DMS53 (cell line): ENCODE measurements at places on chromosomes 7 and 10.

GRCh38 chr10:34737772-34738169, 77.3 kb downstream of the PARD3 start:
- DNase-seq: no peak

DNA sequence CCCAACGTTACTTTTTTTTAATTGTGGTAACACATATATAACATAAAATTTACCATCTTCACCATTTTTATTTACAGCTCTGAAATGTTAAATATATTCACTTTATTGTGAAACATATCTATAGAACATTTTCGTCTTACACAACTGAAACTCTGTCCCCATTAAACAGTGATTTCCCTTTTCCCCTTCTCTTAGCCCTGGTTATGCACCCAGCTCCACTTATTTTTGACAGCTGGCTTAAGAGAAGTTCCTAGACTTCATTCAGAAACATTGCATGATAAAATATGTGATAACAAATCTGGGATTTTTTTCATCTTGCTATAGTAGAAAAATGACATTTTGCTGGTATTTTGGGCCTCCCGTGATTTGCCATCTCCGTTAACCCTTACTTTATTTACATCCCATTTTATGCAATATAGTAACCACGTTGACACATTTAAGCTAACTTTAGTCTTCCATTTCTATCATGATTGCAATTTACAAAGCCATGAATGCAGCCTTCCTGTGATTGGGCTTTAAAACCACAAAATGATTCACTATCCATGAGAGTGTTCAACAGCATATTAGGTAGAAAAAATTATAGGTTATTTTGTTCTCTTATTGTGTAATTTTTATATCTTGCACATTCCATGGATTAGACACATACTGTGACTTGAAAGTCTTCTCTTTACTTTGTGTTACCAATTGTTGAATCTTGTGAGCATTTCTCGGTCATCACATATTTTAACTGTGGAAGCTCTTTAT, 139.6 kb downstream of the SND1 start:
- no peak for DNase-seq

DNA sequence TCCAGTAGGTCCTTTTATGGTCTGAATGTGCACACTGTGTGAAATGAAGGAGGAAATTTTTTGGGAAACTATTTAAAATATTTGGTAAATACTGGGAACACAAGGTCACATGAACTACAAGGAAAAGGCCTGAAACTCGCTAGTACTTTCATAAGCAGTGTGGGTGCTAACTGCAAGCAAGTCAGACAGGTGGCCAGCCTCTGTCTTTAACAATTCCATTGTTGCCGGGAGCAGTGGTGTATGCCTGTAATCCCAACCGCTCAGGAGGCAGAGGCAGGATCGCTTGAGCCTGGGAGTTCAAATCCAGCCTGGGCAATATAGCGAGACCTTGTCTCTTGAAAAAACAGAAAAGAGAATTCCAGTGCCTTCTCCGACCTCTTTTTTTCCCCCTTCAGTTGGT, 37.5 kb downstream of the SMURF1 start:
- DNase-seq: no peak

GRCh38 chr7:5635461-5636445, 145.7 kb downstream of the RNF216 start:
- DNase-seq: no peak

DNA sequence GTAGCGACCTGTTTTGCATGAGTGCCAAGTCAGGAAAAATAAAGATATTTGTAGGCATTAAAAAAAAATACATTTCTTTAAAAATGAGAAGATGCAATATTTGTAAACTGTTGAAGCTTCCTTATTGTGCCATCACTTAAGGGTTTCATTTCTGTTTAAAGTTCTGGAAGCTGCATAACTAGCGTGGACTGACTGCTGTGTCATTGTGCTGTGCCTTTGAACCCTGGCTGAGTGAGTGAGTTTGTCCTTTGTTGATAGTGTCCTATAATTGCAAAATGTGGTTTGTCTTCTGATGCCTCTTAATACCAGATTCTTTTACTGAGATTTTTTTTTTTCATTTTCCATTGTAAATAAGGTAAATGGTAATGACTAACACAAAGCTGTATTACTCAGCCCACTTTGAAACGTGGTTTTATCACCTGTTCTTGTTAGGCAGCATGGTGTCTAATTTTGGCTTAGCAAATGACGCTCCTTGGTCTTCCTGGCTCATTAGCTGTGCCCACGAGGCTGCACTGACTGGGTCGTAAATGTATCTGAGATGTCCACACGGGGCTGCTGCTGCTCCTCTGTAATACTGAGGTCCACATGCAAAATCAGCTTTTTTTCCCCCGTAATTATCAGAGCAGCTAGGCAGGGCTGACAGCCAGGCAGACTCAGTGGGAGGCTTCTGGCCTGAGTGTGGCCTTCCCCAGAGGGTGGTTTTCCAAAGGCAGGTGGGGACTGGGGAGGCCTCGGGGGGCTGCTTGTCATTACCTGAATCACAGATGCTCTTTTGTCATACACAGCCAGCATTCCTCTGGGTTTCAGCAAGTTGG, 14.8 kb downstream of the ZSCAN25 start:
- peak; percentile 64 for DNase-seq

GRCh38 chr10:114181971-114182370, 2.8 kb downstream of the TDRD1 start:
- no peak for DNase-seq

- DNase-seq: no peak
Measured at GRCh38 chr7:105916603-105917002, 40.2 kb upstream of the ATXN7L1 start.

DNA sequence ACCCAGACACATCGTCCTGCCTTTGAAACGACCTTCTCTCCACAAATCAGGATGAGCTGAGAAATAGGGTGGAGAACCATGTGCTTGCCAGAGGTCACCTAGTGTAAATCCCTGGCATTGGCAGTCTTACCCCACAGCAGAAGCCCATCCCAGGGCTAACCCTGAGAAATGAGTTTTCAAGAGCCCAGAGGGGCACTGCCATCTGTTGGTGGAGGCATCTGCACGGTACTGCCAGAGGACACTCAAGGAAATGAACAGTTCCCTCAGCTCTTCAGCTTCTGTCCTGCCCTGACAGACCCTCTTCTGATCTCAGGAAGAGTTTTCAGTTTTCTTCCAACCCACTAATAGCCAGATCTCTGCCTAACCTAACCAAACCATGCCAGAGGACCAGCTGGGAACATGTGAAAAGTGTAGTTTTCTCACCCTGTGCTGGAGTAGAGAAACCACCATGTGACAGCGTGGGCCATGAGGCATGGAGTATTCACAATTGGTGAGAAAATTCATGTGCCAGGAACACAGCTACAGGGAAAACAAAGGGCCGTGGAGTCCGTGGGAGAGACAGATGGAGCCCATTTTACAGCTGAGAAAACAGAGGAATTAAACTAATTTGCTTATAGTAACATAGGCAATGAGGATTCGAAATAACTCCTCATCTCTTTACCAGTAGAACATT, 37.7 kb upstream of the ITPRID1 start:
- DNase-seq: peak; percentile 24

GRCh38 chr10:51076299-51076841, 2.1 kb downstream of the PRKG1 start:
- DNase-seq: no peak

GRCh38 chr7:44824894-44825526, 22.9 kb downstream of the H2AZ2 start:
- DNase-seq: no peak

DNA sequence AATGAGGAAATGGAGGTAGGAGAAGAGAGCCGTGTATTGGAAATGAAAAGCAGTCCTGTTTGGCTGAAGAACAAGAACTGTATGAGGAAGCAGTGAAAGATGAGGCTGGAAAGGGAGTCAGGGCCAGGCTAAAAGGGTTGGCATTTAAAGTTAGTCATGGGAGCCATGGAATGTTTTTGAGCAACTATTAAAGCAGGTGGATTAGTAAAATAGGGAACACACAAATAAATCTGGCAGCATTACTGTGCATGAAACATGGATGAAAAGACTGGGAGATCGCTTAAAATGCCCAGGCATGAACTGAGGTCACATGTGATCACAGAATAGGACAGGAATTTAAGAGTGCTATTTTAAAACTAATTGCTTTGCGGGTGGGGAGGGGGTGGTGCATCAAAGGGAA, 1.4 kb upstream of the IFRD1 start:
- no peak for DNase-seq

GRCh38 chr10:62990126-62990525, 143.0 kb upstream of the NRBF2 start:
- DNase-seq: no peak

GRCh38 chr7:53806119-53806518, 736.1 kb upstream of the VSTM2A start:
- no peak for DNase-seq

GRCh38 chr10:132563485-132564248, 26.1 kb downstream of the INPP5A start:
- DNase-seq: no peak

DNA sequence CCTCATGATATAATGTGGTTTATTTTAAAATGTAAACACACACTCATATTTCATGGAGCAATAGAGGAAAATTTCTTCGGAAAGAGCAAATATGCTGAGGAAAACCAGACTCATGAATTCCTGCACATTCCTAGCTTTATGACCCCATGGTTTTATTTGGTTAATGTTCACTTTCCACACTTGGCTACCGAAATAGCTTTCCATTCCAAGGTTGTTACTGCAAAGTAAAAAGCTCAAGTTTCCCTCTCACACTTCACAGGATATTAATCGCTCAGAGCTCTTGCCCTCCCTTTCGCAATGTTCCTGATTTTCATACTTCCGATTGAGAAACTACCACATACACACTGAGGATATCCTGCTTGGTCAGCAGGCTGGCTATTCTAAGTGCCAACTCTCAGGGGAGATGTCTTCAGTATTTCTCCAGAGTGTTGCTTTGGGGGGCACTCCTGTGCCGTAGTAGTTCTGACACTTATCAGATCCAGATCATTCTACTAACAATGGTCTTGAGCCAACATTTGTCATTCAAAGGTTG, 77.5 kb upstream of the STEAP1B start:
- DNase-seq: no peak

DNA sequence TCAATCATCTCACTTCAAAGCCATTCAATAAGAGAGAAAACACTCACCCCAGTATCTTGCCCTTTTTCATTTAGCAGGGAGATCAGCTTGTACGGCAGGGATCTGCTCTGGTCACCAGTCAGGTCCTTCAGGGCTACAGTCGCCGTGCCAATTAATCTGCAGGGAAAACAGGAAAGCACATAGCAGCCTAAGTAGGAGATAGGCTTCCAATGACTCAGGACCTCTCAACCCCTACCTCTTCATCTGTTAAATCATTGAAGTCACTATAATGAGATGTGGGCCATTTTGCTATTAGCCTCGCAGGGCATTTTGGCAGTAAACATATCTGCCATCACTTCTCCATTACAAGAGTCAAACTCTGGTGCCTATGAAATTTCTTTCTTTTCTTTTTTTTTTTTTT, 50.8 kb downstream of the MYOF start:
- DNase-seq: peak; percentile 51

- DNase-seq: no peak
Measured at GRCh38 chr7:142788303-142789289, 17.8 kb downstream of the PRSS2 start.

- DNase-seq: no peak
Measured at GRCh38 chr10:88764110-88764509, 4.3 kb downstream of the LIPN start.

- no peak for DNase-seq
Measured at GRCh38 chr10:35940141-35941041, 298.3 kb upstream of the FZD8 start.

DNA sequence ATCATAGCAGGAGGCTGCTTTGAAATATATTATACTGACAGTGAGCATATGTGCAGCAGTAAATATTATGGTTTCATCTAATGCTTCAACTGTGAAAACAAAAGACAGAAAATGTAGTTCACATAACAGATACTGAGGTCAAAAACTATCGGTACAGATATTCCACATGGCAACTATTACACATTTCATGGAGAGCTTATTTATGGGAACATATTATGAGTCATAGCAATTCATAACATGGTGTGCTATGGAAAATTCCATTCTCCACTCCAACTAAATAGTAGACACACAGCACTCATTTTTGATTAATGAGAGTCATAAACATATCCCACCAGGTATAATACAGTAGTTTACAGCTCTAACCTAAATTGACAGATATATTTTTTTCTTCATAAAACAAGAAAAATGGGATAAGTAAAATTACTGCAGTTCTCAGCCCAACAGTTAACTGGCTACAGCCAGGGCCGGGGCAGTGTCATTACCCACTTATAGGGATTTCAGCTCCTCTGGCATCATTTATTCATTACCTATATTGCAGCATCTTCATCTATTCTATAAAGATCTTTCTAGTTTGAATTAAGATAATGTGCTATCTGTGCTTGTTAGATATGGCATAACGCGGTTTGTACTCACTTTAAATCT, 475.6 kb upstream of the KLF6 start:
- DNase-seq: no peak

DNA sequence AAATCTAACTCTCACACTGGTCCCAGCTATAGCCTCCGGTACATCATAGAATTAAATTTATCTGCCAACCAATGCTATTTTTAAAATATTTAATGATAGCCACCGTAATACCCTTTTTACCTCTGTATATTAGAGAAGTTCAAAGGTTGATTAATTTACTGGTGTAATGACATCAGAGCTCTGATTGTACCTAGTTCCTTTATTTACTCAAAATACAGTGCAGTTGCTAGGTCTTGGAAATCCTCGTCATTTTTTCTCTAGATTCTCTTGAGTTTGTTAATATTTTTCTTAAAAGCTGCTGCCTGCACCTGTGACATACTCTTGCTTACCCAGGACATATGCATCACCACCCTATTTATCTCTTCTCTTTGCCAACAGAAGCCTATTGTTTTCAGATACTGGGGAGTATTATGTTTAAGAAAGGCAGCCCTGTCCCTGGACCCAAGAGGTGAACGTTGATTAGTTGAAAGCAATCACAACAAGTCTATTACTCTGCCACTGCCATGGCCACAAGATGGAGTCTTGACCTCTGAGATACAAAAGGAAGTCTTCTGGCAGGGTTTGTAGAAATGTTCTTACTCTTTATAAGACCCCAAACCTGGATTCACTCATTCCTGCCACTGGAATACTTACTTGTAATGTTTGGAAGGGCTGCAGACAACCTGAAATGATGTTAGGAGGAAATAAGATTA, 25.6 kb upstream of the TMEM26 start:
- DNase-seq: peak; percentile 12

GRCh38 chr7:18361756-18362155, 133.8 kb upstream of the HDAC9 start:
- peak; percentile 7 for DNase-seq

- DNase-seq: peak; percentile 79
Measured at GRCh38 chr7:158325530-158326381, 261.9 kb downstream of the PTPRN2 start.
